ENCODE measurements at places on chromosomes 2 and 18.

GRCh38 chr2:6941299-6942046, 24.3 kb downstream of the RNF144A start:
- DNase-seq = no peak

GRCh38 chr18:48820483-48821250, 130.1 kb downstream of the SMAD7 start:
- peak; percentile 30 for DNase-seq

DNA sequence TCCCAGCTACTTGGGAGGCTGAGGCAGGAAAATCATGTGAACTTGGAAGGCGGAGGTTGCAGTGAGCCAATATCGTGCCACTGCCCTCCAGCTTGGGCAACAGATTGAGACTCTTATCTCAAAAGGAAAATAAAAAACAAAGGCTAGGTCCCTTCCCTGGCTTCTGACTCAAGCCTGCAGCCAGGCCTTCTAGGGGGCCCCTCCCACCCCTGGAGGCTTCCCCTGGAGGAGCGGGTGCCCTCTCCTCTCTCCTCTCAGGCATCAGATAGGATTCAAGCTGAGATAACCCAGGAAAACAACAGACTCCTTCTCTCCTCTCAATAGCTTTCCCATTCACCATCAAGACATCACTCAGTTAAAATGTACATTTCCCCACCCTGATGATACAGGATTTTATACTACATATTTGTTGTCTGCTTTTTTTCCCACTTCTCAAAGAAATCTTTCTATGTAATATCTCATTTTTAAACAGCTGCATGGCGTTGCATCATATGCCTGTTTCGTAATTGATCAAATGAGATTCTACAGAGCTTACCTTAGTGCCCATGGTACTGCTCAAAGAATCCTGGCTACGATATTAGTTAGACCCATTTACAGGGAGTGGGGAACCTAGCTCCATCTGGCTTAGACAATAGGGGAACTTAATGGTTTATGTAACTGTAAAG, 20.6 kb upstream of the C2orf72 start:
- DNase-seq = no peak

DNA sequence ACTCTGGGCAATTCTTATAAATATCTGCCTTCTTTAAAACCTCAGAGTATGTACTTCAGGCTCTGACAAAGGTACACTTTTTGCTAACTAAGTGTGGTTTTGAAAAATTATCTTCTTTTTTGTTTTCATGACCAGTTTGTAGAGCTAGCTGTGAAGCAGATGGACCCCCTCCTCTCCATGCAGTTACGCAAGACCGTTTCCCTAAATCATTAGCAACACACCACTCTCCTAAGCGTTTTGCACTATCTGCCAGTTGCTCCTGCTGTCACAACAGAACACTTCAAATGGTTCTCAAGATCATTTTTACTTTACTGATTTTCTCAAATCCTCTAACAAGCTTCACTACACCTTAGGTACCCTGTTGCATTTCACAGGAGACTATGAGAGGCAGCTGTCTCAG, 53.3 kb downstream of the GULP1 start:
- DNase-seq = no peak

DNA sequence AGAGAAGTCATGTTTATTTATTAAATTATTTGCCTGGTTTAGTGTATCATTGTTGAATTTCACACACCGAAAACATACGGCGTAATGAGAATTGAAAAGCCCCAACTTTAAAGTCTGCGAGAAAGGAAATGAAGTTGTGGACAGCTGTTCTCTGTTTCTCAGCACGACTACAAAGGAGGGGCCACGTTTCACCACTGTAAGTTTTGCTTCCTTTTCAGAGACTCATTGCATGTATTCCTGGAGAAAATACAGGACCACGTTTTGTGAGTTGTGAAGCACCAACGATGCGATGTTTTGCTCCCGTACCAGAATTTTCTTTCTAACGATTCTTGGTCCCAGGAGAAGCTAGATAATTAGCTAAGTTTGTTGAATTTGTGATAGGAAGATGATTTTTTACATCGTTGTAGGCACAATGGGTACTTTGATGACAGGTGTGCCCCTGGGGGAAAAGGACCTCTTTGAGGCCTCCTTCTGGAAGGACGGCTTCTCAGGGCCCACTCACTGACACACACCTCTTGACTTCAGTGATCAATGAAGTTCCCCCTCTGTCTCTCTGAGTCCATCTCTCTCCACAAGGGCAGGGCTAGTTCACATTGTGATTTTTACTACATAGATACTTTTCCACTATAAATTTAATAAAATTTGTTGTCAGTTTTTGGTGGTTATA, 23.7 kb upstream of the ACKR3 start:
- no peak for DNase-seq

- DNase-seq = no peak
These were observed 70.2 kb upstream of the SMAD2 start for GRCh38 chr18:48000701-48001100.

GRCh38 chr2:44869761-44870160, 71.7 kb upstream of the SIX3 start:
- no peak for DNase-seq

GRCh38 chr2:66434679-66435548, at the start of gene MEIS1:
Gene MEIS1, plus strand, starts transcription at chr2:66435125. Its CDS starts 732 bp downstream, at chr2:66435857.
- no peak for DNase-seq

DNA sequence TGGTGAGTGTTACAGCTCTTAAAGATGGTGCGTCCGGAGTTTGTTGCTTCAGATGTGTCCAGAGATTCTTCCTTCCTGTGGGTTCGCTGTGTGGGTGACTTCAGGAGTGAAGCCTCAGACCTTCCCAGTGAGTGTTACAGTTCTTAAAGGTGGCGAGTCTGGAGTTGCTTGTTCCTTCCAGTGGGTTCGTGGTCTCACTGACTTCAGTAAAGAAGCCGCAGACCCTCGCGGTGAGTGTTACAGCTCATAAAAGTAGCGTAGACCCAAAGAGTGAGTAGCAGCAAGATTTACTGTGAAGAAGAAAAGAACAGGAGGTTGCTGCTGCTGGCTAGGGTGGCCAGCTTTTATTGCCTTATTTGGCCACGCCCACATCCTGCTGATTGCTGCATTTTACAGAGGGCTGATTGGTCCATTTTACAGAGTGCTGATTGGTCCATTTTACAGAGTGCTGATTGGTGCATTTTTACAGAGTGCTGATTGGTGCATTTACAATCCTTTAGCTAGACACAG, 34.0 kb upstream of the SPTBN1 start:
- DNase-seq = peak; percentile 36

- DNase-seq = peak; percentile 33
These were observed 3.0 kb upstream of the OTX1 start for GRCh38 chr2:63047321-63048279.

GRCh38 chr2:217738061-217738460, 264.7 kb downstream of the TNS1 start:
- no peak for DNase-seq

DNA sequence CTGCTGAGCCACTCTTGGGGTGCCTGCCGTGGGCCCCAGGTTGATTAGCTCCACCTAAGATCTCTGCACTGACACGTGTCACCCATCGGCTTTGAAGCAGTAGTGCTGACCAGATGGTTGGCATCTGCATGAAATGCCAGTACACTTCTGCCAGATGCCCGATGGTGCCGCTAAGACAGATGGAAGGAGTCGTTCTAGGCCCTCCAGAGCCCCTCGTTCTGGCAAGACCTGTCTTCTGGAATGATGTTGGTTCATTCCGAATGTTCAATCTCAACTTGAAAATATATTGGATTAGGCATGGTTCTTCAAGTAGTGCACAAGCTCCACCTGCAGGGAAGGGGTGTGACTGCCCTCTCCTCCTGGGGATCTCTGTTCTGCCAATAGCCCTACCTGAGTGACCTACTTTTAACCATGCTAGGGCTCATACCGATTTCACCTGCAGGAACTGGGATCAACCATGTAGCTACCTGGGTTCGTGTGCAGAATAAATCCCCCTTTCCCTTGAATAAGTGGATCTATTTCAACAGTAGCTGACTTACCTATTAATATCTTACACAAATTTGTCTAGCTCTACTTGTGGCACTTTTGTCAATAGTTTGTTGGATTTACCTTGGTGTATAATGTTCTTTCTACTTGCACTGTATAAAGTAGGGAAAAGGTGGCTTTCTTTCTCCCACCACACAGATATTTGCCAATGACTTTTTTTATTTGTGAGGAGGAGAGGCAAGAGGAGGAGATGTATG, 342.6 kb downstream of the CTNNA2 start:
- no peak for DNase-seq

DNA sequence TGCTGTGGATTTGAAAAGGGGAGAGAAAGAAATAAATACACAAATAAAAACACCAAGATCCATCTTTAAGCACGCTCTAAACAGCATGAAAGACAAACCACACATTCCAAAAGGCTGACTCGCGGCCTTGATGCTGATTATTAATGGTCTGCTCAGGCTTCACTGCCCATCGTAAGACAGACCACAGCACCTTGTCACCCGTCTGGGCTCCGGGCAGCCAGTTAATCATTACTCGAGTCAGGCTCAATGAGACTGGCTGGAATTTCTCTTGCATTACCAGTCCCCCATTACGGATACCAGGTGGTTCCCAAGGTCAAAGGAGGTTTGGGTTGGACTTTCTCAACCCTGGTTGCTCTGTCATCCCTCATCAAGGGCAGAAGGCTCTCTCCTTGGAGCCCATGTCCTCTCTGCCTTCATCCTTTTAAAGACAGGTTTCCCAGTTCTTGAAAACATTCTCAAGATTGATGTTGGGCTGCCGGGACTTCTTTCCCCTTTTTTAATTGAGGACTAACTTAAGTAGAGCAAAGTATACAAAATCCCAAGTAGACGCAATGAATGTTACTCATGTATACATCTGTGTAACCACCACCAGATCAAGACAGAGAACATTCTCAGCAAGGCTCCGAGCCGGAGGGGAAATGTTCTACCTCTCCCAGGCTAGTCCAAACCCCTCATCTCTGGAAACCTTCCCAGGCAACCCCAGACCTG, 8.1 kb downstream of the SMAD7 start:
- no peak for DNase-seq

- DNase-seq = no peak
These were observed 112.6 kb downstream of the COPS8 start for GRCh38 chr2:237198164-237198855.

DNA sequence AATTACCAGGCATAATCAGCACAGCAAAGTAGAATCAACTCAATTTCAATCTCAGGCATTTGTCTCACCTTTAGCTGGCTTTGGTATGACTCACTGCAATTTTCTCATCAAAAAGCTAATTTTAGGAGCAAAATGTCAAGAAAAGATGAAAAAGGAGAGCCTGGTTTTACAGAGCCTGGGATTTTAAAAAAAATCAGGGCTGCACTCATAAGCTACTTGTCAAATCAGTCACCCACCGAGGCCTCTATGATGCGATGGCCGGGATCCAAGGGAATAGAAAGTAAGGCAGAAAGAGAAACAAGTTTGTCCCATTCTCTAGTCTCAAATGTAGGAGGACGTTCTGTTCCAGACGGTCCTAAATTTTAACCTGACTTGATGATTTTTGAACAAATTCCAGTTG, 170.9 kb downstream of the SOCS6 start:
- DNase-seq = no peak

- no peak for DNase-seq
These were observed 63.9 kb upstream of the EDAR start for GRCh38 chr2:109052922-109053321.

DNA sequence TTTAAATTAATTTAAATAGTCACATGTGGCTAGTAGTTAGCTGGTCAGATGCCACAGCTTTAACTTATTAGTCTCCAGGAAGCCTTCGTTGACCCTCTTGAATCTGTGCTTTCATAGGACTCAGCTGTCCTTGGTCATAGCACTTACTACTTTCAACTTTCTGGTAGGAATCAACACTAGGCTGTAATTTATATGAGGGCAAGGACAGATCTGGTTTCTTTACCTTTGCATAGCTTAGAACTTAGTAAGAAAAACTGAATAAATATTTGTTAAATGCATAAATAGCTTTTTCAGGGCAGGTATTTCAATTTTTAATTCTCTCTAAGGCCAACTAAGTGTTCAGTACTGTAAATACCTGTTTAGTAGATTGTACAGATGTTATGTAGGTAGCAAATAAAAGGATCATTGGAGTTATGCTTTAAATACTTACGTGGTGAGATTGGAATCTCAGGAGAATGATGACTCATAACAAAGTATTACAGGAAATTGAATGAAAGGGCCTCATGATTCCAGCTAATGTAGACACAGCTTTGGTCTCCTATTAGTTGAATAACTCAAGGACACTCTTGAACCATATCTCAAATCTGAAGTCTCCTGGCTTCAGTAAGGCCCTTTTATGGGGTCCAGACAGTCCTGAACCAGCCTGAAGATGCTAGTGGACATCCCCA, 2.6 kb downstream of the CLIP4 start:
- DNase-seq = no peak
